ENCODE measurements at places on chromosomes 4 and X.

GRCh38 chr4:184994010-184994622 lies 24.2 kb upstream of the HELT start:
- DNase-seq, result no peak

DNA sequence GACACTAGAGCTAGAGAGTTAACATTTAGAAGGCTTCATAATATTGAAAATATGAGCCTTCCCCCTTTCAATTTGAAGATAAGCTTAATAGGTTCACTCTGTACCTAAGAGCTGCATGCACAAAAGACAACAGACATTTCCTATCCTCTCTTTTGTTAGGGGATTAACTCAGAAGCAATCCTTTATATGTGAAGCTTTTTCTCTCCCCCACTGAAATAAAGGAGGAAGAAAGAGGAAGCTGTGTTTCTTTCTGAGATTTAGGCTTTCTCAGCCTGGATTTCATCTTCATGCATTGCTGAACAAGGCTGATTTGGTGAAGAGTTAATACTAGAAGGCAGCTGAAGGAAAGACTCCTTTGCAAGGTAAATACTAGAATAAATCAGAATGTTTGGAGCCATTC lies 21.0 kb upstream of the CABS1 start:
- DNase-seq, result no peak

DNA sequence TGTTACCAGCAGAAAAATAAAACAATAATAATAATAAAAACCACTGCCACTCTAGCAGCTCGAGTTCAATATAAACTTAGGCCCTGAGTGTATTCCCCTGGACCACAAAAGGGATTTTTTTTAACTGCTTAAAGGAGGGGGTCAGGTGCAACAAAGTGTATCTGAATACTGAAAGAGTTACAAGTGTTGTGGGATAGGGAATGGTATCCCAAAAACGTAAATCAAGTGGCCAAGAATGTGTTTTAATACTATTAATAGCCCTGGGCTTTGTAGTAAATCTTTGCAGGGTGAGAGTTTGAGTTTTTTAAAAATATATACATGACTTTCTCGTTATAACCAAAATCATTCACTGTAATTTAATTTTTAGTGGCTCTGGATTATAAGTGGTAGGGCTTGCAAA lies 860.1 kb upstream of the INTU start:
- DNase-seq, result no peak

DNA sequence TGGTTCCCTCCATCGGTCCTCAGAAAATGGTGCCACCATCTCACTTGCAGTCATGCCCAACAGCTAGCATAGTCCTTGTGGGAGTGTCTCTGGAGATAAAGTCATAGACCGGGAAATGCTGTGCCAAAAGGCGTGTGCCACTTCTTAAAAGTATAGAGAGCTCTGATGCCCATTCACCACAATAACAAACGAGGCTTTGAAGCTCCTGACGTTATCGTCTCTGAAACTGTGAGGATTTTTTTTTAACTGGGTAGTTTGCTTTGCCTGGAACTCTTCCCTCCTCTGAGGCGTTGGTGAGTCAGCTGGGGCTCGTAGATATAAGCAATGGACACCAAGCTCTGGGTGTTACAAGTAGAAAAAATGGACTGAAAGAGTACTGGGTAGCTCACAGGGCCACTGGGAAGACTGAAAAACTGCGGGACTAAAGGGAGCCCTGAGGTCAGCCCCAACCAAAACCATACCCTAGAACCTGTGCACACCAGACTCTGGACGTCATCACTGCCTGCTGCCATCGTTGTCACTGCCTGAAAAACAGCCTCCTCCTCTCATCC lies 89.4 kb upstream of the TRIM2 start:
- peak; percentile 62 for DNase-seq

DNA sequence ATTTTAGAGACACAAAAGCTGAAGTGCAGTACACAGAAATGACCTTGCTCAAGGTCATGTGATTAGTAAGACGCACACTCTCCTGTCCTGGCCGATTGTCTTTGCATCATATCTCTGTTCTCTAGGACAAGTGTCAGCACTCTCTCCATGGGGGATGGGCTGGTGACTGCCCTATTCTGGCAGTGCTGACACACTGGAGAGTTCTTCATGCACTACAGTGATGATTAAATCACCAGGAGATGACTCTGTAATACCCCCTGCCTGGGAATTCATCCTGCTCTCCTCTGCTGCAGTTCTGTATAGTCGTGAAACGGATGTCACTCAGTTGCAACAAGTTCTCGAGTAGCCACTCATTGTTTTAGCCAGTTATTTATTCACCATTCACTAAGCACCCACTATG lies 5.3 kb upstream of the SHISA3 start:
- no peak for DNase-seq

GRCh38 chrX:100663642-100664041 lies 19.6 kb downstream of the SRPX2 start:
- no peak for DNase-seq
